ENCODE measurements at places on chromosomes 2 and 18. TPM values are rescaled to one million over a fixed set of nuclear protein-coding genes. Genes with fewer than 3 reads are reported as not detected.

GCKR gene
- 0.78 TPM for total RNA-seq

BOK gene
- total RNA-seq, result 24.3 TPM

COL4A4 gene
- total RNA-seq, result under 0.01 TPM

ASB18 gene
- not detected for total RNA-seq

Data from articular chondrocyte of knee joint (primary cell).